Activated naive CD8-positive, alpha-beta T cell treated with anti-CD3 and anti-CD28 coated beads, Interleukin-2, amount 50 U/mL, for 16 hours (primary cell): ENCODE measurements at places on chromosomes 11 and 22.

DNA sequence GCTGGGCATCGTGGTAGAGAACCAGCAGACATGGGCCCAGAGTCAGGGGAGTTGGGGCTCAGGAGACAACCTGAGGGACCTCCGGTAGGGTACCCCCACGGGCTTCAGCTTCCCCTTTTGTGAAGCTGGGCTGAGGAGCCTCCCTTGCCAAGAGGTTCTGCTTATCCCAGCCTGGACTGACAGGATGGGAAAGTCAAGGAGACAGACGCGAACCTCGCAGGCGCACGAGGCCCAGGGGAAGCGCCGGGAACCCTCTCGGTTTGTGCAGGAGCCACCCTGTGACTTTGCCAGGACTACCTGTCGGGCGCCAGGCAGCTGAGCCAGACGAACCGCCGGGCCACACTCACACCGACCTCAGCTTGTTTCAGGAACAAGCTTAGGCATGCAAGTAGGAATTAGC, 566.1 kb downstream of the BRD1 start:
- no peak for DNase-seq

GRCh38 chr11:2644844-2645778, 54.7 kb downstream of the KCNQ1OT1 start:
- no peak for DNase-seq

DNA sequence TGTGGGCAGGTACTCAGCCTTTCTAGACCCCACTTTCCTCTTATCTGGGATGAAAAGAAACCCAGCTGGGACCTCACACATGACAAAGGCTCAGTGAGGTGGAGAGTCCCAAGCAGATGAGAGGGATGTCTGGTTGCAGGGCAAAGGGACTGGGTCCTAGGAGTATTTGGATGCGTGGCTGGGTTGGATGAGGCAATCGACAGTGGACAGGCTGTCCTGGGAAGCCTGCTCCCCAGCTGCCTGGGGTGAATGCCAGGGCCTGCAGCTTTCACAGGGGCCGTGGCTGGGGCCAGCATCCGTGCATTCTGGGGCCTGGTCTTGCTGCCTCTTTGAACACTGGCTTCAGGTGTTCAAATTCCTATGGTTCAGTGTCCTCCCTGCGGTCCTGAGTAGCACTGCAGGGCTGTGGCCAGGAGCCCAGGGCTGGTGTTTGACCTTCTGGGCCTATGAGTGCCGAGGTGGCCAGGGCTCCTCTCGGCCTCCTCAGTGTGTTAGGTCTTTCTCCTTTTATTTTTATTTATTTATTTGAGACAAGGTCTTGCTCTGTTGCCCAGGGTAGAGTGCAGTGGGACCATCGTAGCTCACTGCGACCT, 65.3 kb downstream of the MCM5 start:
- DNase-seq, result no peak

DNA sequence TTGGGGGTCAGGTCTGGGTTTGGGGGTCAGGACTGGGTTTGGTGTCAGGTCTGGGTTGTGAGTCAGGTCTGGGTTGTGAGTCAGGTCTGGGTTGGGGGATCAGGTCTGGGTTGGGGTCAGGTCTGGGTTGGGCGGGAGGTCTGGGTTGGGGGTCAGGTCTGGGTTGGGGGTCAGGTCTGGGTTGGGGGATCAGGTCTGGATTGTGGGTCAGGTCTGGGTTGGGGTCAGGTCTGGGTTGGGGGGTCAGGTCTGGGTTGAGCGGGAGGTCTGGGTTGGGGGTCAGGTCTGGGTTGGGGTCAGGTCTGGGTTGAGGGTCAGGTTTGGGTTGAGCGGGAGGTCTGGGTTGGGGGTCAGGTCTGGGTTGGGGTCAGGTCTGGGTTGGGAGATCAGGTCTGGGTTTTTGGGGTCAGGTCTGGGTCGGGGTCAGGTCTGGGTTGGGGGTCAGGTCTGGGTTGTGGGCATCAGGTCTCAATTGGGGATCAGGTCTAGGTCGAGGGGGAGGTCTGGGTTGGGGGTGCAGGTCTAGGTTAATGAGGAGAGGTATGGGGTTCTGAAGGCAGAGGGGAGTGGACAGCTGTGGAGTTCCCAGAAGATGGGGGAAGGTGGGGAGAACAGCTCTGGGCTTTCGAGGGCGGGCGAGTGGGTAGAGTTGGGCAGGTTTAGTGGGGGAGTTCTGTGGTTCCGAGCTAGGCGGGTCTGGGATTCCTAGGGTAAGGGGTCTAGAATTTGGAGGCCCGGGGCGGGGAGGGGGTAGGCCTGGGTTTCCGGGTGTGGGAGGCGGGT, 629 bp downstream of the TTLL8 start:
- no peak for DNase-seq

GRCh38 chr11:104092744-104093143, 56.3 kb downstream of the DDI1 start:
- no peak for DNase-seq

DNA sequence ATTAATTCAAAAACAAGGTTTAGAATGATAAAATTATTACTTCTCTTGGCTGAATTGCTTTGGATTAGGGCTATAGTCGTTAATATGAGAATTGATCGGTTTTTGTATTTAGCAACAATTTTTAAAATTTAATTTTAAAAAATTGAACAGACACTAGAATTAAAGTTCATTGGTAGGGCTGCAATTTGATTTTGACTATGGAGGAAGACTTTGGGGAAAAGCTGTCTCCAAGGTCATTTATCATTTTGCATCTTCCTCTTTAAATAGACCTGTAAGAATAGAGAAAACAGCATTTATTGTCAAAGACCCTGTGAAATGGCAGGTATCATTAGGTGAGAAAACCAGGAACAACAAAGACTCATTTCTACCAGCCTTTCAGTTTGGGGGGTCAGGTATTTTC, at the start of gene OR4S2:
TSS of gene OR4S2 (plus strand) at position 301 of the 400 bp plus-strand sequence. CDS start 2,577 bp downstream, outside the sequence.
- DNase-seq, result no peak

- DNase-seq, result no peak
These were observed 3.4 kb downstream of the BIRC3 start for GRCh38 chr11:102320679-102321078.
